Stimulated activated CD8-positive, alpha-beta memory T cell treated with anti-CD3 and anti-CD28 coated beads, Interleukin-7, amount 100 ng/mL, for 1 hour (primary cell): ENCODE measurements at places on chromosomes 1 and 21.

- DNase-seq: no peak
Observed at GRCh38 chr1:183244466-183244865, 58.4 kb downstream of the LAMC2 start.

- DNase-seq: no peak
Observed at GRCh38 chr1:36133484-36133883, 8.5 kb upstream of the COL8A2 start.

GRCh38 chr21:29433366-29434059 is 134.8 kb downstream of the BACH1 start:
- no peak for DNase-seq

GRCh38 chr1:151024540-151025146 is 11.7 kb upstream of the BNIPL start:
- DNase-seq: peak; percentile 70

- DNase-seq: no peak
Observed at GRCh38 chr1:151312411-151312810, 14.8 kb downstream of the PI4KB start.

DNA sequence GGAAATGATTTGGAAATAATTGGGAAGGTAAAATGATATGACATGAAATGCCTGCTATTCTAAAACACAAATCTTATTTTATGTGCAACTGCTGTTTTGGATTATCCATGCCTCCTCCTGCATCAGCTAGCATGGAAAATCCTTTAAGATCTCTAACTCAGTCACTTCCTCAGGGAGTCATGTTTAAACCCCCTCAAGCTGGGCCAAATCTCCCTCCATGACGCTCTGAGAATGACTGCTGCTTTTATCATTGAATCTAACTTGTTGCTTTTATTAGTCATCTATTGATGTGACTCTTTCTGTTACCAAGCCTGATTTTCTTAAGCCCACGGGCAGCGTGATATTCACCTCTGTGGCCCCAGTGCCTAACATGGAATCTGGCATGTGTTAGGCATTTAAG is 324.8 kb downstream of the DISC1 start:
- no peak for DNase-seq

- no peak for DNase-seq
Observed at GRCh38 chr1:110187139-110187890, 22.8 kb upstream of the KCNC4 start.

- DNase-seq: no peak
Observed at GRCh38 chr1:55879346-55879745, 664.2 kb upstream of the USP24 start.

DNA sequence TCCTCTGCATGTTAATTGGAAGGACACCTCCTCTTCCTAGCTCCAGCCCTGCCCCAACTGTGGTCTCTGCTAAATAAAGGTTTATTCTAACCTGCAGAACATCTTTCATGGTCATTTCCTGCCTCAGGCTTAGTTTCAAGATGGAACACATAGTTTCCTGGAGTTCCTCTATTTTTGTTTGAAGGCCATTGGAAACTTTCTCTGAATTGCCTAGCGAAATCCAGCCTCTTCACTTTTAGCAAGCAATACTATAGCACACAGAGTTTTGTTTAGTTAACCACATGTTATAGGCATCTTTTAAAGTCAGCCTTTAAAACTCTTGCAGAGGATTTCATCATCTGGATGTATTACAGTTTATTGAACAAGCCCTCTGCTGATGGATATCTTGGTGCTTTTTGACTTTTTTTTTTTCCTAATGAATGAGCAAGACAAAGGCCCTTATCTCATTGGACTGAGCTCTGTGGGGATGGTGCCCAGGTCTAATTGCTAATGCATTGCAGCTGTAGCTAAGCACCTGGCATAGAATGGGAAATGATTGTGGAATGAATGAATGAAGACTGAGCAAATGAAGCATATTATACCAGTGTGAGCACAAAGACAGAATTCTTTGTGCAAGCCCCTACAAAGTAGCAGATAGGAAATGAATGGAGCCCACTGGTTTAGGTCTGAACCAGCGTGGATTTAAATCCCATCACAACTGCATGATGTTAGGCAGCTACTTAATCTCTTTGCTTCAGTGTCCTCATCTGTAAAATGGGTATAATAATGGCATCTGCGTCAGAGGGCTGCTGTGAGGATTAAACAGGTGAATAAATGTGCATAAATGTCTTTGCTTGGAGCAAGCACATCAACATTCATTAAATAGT is 641 bp upstream of the CFAP107 start:
- DNase-seq: no peak

DNA sequence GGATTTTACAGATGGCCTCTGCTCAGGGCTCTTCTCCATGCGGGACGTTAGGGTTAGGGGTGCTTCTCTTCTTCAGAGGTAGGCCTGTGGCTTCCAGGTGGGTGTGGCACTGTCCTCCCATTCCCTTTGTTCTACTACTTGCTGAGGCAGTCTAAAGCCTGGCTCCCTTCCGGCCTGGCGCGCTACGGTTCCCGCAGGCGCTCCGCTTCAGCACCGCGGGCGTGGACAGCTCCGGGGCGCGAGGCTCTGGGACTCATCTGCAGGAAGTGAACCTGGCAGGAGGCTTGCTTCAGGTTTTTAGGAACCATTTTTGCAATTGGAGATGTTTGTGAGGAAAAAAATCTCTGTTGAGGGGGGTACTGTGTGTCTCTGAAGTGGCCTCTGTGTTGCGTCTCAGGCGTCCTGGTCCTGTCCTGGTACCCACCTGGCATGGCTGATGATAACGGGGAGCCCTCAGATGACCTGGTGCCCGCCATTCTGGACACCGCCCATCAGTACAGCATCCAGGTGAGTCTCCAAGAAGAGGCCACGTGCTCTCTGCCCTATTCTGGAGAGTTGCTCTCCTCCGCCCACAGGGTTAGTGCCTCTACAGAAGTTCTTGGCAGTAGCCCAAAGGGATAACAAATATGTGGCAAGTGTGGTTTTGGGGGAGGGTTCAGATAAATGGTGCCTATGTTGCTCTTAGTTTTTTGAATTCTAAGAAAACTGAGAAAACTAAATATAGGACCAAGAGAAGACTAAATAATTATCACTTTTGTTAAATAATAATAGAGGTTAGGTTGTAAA is 1.9 kb downstream of the MANEAL start:
- no peak for DNase-seq

DNA sequence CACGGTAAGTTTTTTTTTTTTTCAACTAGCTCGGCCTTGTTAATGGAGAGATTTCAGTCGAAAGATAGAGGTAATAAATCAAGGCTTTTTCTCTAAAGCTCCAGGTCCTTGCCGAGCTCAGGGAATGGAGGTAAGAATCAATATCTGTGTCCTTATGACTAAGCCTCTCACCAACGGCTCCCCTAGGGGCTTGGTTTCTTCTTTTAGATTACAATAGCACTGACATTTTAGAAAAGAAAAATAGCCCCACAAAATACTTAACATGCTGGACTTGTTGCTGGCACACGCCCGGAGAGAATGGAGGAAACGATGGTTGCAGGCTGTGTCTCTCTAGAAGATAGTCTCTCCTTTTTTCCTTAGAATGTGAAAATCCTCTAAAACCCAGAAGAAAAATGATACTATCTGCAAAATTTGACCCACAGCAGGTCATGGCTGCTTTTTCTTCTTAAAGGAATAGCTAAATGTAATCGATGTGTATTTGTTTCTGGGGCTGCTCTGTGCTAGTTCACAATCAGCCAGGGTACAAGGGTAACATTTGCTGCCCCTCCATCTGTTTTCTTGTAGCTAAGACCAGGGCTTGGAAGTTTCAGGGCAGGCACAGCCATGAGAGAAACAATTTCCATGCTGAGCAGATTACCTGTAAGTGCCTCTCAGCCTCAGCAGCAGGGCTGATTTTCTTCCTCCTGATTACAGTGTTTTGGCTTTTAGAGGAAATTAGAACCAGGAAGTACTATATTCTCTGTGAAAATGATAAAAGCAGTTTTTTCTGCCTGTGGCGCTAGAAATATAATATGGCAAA is 86.2 kb upstream of the GNG12 start:
- no peak for DNase-seq

DNA sequence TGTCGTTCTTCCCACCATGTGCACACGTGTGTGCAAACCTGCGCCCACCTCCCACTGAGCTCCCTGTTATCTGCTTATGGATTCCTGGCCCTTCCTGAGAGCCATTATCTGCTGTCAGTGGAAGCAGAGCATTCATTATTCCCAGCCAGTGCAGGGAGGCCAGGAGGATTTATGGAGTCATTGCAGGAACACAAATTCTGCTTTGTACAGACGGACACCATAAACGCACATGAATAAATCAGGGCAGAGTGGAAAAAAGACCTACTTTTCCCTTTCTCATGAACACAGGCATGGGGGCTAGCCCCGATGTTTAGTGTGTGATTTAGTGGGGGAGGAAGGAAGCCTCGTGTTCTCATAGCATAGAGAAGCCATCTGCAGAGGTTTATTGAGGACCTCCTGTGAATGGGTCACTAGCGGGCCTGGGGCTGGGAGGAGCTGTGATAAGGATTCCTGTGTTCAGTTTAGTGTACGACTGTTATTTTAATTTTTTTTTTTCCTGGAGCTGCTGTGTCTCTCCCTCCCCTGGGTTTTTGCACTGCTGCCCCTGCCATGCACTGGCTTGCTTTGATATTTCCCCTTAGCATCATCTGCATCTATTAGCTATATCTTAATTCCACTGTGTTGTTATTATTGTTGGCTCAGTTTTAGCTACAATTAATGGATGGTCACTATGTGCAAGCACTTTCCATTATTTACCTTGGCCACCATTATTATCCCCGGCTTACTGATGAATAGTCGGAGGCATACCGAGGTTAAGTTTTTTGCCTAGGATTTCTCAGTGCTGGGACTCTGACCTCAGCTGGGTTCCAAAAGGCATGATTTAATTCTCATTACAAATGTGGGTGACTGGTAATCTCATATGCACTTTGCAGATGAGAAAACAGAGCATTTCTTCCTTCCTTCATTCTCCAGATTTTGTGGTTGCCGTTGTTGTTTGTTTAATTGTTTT is 33.0 kb downstream of the HUNK start:
- no peak for DNase-seq

DNA sequence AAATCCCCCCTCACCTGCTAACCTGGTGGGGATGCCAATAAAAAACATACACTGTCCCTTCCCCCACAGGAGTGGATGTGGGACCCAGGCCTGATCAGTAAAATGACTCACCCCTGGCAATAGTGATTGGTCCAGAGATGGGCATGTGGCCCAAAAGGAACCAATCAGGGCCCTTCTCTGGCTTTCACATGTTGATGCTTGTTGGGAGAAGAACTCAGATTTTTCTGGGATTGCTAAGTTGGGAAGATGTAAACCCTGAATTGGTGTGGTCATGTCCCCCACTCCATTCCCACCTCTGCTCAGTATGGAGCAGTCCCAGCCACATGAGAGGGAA is 43.6 kb upstream of the ACTL8 start:
- no peak for DNase-seq

GRCh38 chr1:35334485-35334884 is 66.0 kb downstream of the ZMYM4 start:
- DNase-seq: no peak

DNA sequence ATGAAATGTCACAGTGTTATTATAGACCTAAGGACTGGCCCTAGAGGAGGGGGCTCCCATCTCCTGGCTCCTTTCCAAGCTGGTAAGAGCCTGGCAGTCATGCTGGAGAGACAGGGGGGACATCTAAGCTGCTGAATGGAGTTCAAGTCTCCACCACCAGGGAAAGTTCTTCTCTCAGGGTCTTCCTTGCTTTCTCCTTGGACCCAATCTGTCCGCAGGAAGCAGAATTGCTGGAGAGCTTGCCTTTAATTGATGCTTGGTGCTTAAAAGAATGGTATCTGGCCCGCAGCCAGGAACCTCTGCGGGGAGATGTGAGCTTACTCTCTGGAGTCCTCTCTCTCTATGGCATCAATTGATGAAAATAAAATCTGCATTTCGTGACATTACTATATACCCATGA is 25.1 kb downstream of the IRF2BP2 start:
- DNase-seq: no peak
